ENCODE measurements at places on chromosomes 5 and 9.

GRCh38 chr5:132868754-132869153 is 2.3 kb downstream of the UQCRQ start:
- no peak for DNase-seq

- no peak for DNase-seq
Measured at GRCh38 chr5:133304707-133305216, 252.9 kb downstream of the HSPA4 start.

GRCh38 chr9:114919611-114920010 is 10.8 kb downstream of the TNFSF8 start:
- DNase-seq, result no peak

- DNase-seq, result no peak
Measured at GRCh38 chr9:95666096-95666784, 149.5 kb upstream of the PTCH1 start.

- DNase-seq, result no peak
Measured at GRCh38 chr9:79428422-79428821, 143.3 kb upstream of the TLE4 start.

- DNase-seq, result peak; percentile 74
Measured at GRCh38 chr9:106945727-106946660, 83.0 kb downstream of the ZNF462 start.

GRCh38 chr9:27248702-27249101 is 48.2 kb downstream of the EQTN start:
- no peak for DNase-seq

GRCh38 chr9:105978336-105978735 is 284.0 kb downstream of the TMEM38B start:
- DNase-seq, result no peak

- peak; percentile 89 for DNase-seq
Measured at GRCh38 chr5:174532455-174533453, 191.6 kb upstream of the MSX2 start.

DNA sequence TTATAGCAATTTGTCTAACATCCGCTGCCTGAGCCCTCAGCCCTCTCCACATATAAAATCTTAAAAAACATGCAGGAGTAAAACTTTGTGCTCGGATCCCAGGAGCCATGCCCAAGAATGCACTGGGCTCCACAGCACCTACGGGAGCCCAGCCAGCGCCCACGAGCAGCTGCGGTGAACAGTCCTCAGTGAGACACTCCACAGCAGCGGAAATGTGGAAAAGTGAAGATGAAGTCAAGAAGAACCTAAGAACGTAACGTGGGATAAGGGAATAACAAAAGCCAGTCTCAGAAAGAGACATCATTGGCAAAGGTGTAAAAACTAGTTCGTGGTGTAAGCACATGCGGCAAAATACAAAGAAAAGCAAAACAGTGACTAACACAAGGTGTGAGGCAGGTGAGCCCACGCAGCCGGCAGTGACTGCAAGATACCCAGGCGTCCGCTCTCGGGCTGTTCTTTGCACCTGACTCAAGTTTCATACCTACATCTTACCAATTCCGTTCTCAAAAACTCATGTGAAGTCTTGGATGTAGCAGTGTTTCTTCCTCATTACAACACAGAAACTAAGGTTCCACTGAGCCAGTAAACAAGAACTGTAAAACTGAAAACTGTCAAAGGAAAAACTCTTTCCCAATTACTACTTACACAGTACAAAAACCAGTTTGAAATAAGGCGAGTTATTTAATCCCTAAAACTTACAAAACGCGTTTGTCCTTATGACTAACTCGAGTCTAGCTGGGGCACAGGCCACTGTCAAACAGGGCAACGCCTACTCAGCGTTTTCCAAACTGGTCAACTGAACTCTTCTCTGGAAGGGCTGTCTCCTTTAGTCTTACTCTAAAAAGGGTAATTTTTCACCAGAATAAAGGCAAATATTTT is 1.7 kb downstream of the CAMSAP1 start:
- DNase-seq, result no peak

- no peak for DNase-seq
Measured at GRCh38 chr9:132729235-132729890, 59.1 kb downstream of the GTF3C4 start.

GRCh38 chr5:14417792-14418765 is 163.5 kb upstream of the OTULINL start:
- no peak for DNase-seq

DNA sequence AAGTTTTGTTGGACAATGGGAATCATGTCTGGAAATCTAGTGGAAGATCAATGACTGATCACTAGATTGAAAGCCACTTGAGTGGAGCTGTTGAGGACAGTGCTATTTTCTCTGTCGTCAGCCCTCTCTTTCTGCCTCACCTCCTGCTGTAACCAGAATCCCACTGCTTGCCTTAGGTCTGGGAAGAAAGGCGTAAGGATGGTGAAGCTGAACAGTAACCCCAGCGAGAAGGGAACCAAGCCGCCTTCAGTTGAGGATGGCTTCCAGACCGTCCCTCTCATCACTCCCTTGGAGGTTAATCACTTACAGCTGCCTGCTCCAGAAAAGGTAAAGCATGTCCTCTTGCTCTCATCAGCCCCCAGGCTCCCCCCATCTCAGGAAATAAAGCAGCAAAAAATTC is 1.1 kb downstream of the NSG2 start:
- no peak for DNase-seq

DNA sequence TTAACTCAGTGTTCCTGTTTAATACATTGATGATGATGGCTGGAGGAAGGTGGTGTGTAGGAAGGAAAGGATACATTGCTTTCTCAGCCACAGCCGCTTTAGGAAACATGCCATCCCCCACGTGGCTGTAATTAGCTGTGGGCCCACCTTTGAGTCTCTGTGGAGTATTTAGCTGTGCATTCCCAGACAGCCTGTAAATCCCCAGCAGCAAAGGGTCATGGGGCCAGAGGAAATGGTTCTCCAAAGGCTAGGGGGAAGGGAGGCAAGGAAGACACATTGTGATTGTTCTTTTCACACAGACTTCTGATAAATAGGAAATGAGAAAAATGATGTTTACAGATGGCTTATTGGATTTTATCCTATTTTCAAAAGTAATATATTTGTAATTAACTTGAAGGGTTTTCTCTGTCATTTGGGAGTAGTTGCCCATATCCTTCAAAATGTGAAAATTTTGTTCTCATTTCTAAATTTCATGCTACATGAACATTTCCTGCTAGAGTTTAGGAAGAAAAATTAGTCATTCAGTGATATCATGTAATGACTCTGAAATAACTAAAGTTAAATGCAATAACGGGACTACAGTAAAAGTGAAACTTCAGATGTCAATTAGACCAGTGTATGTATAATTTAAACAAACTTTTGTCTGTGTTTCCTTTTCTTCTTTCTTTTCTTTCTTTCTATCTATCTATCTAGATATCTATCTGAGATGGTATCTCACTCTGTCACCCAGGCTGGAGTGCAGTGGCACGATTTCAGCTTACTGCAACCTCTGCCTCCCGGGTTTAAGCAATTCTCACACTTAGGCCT is 24.3 kb upstream of the F2R start:
- no peak for DNase-seq

DNA sequence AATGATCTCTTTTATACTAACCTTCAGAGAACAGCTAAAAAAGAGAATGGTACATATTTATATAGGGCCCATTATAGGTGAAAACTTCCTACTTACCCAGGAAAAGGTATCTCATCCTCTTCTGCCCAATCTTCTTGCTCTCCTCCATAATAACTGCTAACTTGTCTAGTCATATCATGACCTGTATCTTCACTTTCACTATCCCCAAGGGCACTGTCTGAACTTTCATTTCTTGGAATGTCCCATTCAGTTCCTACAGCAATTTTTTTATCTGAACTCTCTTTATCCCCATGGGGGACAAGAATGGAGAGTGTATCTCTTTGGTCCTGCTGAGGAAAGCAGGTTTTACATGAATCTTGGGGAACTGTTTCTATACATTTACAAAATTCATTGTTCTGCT is 36.4 kb upstream of the RAPGEF6 start:
- no peak for DNase-seq

DNA sequence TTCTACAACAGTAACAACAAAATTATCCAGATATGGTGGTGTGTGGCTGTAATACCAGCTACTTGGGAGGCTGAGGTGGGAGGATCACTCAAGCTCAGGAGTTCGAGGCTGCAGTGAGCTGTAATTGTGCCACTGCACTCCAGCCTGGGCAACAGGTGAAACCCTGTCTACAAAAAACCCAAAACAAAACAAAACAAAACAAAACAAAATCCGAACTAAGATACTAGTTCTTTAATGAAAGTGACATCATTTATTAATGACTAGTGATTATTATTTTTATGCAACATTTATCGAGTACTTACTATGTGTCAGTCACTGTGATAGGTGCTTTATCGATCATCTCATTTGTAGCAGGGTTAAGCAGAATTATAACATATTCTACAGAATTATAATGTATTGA is 196.9 kb upstream of the GDNF start:
- DNase-seq, result no peak

DNA sequence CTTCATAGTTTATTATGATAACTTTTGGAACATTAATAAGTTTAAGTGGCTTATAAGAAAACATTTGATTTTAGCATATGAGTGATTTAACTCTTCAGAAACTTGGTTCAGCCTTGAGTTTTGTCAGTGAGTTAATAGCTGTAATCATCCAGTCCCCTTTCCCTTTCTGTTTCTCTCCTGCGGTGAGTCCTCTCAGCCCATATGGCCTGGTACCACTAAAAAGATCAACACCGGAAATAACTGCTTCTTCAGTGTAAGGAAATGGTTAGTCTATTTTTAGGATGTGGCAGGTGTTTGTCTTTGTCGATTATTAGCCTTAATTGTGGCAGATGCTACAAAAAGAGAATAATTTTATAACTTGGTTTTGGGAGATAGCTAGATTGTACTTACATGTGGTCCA is 120.2 kb upstream of the GRHPR start:
- no peak for DNase-seq

DNA sequence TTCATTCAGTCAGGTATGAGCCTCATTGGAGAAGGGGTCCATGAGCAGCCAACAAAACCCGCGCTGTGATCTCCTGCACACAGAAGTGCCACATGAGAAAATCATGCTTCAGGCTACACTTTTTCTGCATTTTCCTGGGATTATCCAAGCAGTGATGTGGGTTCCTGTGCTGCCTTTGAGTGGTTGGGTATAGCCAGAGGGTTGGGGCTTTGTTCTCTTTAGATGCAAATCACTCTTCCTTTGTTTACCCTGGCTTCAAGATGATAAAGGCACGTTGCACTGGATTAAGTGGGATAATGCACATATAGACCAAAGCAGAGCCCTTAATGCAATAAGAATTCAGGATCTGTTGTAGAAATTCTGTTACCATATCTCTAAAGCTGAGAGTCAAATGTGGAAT is 18.7 kb downstream of the ECM2 start:
- DNase-seq, result no peak

DNA sequence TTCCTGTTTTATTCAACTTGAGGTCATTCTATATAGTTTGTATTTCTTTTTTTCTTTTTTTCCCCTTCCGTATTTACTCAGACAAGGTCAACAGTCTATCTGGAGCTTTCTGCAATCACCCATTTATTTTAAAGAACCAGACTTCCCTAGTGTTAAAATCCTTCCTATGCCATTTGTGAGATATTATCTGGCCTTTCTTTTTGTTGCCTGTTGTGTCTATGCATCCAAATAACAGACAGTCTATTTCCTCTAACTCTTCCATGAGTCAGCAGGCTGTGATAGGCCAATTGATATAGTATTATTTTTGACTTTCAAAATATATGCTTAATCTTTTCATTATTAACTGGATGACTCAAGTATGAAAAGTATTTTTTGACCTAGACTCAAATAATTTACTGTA is 291.2 kb upstream of the PTPRD start:
- DNase-seq, result no peak

- peak; percentile 5 for DNase-seq
Measured at GRCh38 chr9:71812385-71812784, 44.1 kb upstream of the CEMIP2 start.

- peak; percentile 95 for DNase-seq
Measured at GRCh38 chr9:134455934-134456755, 129.9 kb downstream of the RXRA start.

DNA sequence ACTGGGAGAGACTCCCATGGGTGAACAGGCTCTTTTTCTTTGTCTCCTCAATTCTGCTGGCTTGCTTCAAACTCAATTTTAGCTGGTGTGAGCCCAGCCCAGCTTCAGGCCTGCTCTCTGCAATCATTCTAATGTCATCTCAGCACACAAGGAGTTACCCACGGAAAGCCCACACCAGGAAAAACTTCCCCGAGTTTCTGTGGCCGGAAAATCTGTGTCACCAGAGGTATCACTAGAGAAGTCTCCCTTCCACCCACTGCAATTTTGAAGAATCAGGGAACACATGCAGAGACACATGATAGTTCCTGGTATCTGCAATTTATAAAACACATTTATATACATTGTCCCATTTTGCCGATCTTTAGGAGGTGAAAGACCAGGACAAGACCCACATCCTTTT is 13.5 kb upstream of the NDFIP1 start:
- DNase-seq, result no peak

- no peak for DNase-seq
Measured at GRCh38 chr9:23659346-23660006, 166.6 kb downstream of the ELAVL2 start.

- no peak for DNase-seq
Measured at GRCh38 chr5:158611581-158611980, 488.1 kb downstream of the EBF1 start.
